ENCODE measurements at places on chromosomes 12 and 14.

- no peak for DNase-seq
Measured at GRCh38 chr12:111748151-111748672, 18.5 kb upstream of the ALDH2 start.

DNA sequence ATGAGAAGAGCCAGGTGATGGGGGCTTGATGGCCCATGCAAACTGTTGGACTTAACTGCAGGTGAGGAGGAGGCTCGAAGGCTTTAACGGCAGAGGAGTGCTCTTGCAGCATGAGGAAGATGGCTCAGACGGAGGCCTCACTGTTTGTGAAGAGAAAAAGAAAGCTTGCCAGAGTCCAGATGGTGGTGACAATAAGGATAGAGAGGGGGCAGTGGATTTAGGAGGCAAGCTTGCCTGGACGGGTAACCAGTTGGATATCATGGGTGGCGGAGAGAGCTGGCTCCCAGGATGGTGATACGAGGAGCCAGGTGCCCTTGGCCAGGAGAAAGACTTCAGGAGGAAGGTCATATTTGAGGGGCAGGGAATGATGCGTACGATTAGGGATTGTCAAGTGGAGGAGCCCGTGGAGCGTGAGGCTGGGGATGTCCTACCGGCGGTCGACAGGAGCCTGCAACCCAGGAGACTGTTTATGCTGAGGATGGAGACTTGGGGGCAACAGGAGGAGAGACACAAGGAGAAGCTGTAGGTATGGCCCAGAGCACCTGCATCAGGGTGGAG lies 71.8 kb downstream of the CACNA1C start:
- no peak for DNase-seq

GRCh38 chr12:45014396-45014795 lies 36.5 kb downstream of the DBX2 start:
- no peak for DNase-seq

- DNase-seq, result no peak
Measured at GRCh38 chr14:95515080-95515489, 1.4 kb downstream of the SYNE3 start.

- DNase-seq, result no peak
Measured at GRCh38 chr12:58309806-58310205, 368.4 kb downstream of the ATP23 start.

GRCh38 chr14:64506721-64507120 lies 2.2 kb downstream of the ZBTB1 start:
- DNase-seq, result no peak

DNA sequence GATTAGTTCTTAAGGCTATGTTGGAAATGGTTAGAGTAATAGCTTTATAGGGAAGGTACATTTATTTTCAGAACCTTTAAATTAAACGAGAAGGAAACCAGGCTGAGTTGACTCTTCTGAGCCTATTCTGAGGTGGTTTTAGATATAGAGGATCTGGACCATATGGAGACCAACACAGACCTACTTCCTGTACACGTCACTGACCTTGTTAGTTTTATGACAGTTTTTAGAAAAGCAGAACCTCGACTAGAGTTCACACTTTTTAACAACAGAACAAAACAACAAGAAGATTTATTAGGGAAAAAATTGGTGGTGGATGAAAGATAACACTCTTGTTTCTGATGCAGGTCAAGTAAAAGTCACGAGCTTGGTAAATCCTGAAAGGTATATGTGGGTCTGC lies 107.1 kb downstream of the NPAS3 start:
- DNase-seq, result no peak

DNA sequence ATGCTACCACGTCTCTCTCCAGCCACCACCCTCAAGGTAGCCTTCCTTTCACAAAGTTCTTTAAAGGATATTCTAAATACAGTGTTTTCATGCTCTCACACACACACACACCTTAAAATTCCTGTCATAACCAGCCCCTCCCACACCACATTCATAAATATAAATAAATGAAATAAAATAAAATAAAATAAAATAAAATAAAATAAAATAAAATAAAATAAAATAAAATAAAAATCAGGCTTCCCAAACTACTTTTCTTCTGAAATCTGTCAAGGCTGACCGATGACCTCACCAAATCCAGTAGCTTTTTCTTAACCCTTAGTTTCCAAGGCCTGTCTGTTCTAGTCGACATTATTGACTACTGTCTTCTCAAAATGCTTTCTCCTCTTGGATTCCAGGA lies 378.4 kb downstream of the SEC23A start:
- DNase-seq, result no peak

DNA sequence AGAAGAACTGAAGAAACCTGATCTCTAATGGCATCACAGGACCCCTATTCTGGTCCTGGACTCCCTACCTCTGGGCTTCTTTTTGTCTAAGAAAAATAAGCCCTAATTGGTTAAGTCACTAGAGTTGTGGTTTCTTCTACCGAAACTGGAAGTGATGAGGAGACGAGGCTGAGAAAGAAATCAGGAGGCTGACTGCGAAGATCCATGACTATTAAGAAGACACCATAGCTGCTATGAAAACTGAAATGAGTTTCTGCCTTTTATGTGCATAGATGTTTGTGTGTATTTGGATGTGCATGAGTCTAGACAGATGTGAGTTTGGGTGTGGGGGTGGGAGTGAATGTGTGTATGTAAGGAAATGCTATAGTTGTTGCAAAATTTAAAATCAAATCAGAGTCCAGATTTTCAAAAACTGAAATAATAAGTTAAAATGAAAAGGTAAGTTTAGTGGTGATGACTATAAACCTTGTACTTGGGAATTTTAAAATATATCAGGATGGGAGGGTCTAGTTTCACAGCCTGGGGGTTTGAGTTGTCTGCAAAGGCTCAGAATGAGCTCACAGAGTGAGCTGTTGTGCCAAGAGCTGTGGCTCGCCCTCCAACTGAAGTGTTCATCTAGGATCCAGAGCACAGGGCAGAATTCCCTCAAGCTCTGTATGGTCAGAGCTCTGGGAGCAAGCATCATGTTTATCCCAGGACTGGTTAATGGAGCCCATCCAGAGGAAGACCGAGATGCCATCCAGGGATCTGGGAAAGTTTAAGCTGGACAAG lies 94.9 kb downstream of the VCPKMT start:
- no peak for DNase-seq

- no peak for DNase-seq
Measured at GRCh38 chr12:74076918-74077317, 460.7 kb upstream of the ATXN7L3B start.

DNA sequence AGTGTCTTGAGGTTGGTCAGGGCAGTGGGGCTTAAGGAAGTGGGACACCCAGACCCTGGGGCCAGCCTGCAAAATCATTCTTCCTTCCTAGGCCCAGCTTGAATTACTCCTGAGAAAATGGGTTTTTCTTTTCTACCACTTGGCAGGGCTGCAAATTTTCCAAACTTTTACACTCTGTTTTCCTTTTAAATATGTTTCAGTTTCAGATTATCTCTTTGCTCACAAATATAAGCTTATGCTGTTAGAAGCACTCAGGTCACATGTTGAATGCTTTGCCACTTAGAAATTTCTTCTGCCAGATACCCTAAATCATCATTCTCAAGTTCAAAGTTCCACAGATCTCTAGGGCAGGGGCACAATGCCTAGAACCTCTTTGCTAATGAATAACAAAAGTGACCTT lies 2.9 kb upstream of the LGR5 start:
- DNase-seq, result no peak

- DNase-seq, result no peak
Measured at GRCh38 chr12:124022161-124022560, 49.1 kb downstream of the ZNF664 start.

DNA sequence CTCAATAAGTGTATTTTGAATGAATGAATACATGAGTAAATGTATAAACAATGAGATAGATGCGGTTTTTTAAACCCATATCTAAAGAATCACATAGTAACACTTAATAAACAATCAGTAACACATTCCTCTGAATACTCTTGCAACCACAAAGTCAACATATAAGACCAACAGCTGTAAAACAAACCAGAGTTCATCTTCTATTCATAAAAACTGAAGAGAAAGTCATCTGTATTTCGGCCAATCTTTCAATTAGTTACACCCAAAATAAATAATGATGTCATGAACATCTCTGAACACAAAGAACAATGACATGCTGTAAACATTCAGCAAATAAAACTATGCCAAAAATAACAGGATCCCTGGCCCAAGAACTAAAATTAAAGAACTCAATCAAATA lies 47.2 kb downstream of the ARMH4 start:
- no peak for DNase-seq

- DNase-seq, result no peak
Measured at GRCh38 chr14:75764020-75764419, 103.0 kb downstream of the TTLL5 start.

GRCh38 chr12:41924111-41924510 lies 220.6 kb downstream of the GXYLT1 start:
- no peak for DNase-seq

DNA sequence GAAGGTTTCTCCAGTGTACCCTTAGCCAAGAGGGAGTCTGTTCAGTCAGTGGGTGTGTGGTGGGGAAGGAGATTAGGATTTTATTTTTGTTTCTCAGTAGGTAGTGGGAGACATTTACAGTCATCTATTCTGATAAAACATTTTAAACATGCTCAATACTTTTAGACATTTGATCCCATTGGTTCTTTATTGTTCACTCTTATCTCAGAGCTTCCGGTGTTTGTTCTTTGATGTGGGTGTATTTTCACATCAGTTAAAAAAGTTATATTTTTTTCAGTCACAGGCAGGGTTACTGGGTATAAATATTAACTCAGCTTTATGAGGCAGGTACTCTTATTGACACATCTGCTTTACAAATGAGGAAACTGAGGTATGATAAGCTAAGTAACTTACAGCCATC lies 43.3 kb upstream of the LRRK2 start:
- DNase-seq, result no peak

DNA sequence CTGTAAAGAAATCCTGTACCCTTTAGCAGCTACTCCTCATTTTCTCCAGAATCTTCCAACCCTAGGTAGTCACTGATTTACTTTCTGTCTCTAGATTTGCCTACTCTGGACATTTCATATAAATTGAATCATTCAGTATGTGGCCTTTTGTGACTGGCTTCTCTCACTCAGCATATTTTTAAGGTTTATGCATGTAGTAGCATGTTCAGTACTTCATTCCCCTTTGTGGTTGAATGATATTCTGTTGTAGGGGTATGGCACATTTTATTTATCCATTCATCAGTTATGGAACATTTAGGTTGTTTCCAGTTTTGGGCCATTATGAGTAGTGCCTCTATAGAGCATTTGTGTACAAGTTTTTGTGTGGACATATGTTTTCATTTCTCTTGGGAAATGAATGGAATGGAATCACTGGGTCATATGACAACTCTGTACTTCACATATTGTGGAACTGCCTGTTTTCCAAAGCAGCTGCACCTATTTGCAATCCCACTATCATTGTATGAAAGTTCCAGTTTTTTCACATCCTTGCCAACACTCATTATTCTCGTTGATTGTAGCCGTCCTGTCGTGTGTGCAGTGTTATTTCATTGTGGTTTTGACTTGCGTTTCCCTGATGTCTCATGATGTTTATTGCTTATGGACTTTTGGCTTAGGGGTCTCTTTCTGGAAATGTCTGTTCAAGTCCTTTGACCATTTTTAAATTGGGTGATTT lies 57.2 kb downstream of the ATF7IP start:
- DNase-seq, result no peak

- no peak for DNase-seq
Measured at GRCh38 chr12:14138495-14138894, 157.1 kb upstream of the GRIN2B start.

- DNase-seq, result no peak
Measured at GRCh38 chr12:10372559-10372958, 17.3 kb downstream of the KLRK1 start.

DNA sequence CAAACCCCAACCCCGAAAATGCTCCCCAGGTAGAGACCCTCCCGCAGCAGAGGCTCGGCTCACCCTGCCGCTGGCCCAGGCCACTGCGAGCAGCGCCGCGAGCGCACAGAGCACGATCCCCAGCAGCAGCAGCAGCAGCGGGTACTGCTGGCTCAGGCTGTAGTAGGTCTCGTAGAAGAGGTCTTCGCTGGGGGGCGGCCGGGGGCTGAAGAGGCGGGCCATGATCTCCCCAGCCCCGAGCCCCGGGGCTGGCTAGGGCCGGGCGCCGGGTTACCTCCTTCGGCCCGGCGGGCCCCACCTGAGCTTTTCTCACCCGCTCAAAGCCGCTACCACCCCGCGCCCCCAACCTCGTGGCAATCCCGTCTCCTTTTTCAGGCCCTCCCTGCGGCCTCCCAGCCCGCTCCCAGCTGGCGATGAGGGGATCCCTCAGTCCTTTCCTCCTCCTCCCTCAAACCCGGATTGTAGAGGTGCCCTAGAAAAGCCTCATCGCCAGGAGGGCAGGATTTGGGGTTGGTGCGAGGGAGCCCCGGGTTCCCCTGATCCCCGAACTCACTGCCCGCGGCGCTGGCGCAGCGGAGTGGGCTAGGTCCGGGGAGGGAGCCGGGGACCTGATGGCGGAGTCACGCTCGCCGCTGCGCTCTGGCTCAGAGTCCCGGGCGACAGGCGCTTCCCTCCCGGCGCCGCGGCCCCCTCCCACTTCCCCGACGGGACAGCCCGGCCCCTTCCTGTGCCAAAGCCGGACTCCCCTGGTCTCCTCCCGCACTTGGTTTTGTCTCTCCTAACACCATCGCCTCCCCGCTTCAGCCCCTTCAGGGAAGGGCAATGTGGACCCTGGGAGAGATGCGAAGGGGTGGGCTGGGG lies at the start of gene ADCY4:
ADCY4 (minus strand) TSS at position 641 of the 861 bp plus-strand sequence; CDS start at position 222, 419 bp downstream.
- DNase-seq, result no peak

DNA sequence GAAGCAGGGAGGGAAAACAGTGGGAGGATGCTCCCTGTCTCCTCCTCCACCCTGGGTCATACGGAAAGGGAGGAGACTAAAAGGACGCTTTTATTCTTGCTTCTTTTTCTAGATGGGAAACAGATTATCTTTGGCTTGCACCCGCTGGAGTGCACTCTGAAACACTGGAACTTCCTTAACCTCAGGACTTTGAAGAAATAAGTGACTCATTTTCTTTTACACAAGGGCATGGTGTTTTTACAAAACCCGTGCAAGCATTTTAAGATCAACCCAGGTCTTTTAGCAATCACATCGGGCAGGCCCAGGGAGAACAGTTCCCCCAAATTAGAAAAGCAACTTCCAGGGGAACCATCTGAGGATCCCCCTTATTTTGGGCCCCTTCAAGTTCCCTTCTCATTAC lies 80.9 kb upstream of the TSPAN11 start:
- DNase-seq, result no peak

- no peak for DNase-seq
Measured at GRCh38 chr14:94925416-94926173, 155.7 kb upstream of the GSC start.

DNA sequence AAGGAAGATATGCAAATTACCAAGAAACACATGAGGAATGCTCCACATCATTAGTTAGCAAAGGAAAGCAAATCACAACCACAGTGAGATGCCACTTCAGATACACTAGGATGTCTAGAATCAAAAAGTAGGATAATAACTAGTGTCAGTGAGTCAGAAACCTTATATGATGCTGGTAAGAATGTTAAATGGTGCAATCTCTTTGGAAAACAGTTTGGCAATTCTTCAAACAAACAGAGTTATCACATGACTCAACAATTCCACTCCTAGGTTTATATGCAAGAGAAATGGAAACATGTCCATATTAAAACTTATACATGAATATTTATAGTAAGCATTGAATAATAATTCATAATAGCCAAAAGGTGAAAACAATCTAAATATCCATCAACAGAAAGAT lies 220.9 kb downstream of the FOXG1 start:
- no peak for DNase-seq

All from NCI-H1092 (cell line).